A549 treated with Mapracorat at 1 μM for 4 hours (cell line): ENCODE measurements at places on chromosomes 1 and 21. TPM values are rescaled to one million over a fixed set of nuclear protein-coding genes. Genes with fewer than 3 reads are reported as not detected.

GJC2 gene
- total RNA-seq = 0.09 to 0.58 TPM (median 0.41 TPM) in 5 replicates

ZNF687 gene
- 10.6 to 14.6 TPM (median 12.9 TPM) in 5 replicates for total RNA-seq

PTCH2 gene
- 0.11 to 0.31 TPM (median 0.14 TPM) in 5 replicates for total RNA-seq

RNF223 gene
- 0.23 to 0.34 TPM (median 0.27 TPM) in 5 replicates for total RNA-seq

KLHL17 gene
- 9.1 to 20.0 TPM (median 16.2 TPM) in 5 replicates for total RNA-seq

FLVCR1 gene
- total RNA-seq = 13.1 to 18.2 TPM (median 16.4 TPM) in 5 replicates

CNKSR1 gene
- 0.15 to 0.58 TPM (median 0.32 TPM) in 4 of 5 replicates, not detected in the other for total RNA-seq
